GM20000 (cell line): ENCODE measurements at places on chromosomes 5 and 9.
A peak's percentile ranks its signal among the peaks of the same experiment; 100 is the strongest.

DNA sequence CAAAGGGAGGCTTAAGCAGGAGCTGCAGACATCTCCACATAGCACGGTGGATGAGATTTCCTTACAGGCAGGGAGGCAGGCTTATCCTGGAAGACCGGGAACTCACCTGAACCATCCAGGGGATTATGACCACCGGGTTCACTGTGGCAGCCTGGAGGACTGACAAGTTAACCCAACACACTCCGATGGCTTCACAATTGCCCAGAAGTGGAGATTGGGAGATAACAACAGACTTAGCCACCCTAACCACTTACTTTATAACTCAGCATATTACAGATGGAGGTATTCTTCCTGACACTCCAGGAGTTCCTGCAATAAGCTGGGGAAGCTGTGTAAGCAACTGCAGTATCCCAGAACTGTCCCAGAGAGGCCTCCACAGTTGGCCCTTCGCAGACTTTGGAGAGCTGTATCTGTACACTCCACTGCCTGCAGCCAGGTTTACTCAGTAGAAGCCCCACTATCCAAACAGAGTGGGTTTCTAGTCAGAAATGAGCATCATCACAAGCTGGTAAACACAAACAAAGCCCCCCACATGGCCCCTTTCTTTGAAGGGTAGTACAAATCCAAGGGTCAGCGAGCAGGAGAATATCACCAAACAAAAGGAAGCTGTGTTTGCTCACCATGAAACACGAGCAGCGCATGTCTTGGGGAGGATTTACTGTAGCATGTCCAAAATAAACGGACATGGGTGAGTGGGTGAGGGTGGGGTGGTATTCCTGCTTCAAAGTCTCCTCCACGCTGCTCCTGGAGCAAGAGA, 462.2 kb downstream of the RASEF start:
- DNase-seq: no peak

DNA sequence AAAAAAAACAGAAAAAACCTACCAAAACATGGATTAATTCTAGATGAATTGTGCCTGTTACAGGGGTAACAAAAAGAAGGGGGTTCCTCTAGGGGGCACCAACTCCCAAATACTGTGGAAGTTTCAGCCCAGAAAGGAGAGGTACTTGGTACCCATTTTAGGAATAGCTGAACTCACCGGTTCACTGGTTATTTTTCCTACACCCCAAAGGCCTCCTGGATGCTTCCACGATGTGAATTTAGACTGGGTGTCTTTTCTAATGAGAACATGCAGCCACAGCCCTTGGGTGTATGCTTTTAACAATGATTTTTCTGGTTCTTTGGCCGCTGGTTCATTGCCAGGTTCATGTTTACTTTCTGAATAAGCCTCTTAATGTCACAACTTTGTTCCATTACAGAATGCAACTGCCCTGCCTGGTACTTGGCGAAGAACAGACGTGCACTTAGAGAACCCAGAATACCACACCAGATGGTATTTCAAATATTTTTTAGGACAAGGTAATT, 46.7 kb downstream of the GARNL3 start:
- DNase-seq: peak; percentile 11

DNA sequence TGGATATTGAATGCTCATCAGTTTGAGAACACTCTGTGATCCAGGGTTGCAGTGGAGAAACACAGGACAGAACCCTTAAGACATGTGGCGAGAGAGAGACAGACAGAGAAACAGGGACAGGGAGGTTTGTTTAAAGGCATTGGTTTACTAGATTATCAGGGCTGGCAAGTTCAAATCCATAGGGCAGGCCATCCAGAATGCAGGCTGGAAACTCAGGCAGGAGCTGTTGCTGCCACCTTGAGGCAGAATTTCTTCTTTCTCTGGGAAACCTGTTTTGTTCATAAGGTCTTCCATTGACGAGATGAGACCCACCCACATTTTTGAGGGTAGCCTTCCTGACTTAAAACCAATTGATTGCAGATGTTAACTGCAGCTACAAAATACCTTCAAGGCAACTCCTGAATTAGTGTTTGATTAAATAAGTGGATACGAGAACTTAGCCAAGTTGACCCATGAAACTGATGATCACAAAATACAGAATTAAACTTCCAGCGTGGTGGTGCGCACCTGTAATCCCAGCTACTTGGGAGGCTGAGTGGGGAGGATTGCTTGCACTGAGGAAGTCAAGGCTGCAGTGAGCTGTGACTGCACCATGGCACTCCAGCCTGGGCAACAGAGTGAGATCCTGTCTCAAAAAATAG, 55.9 kb downstream of the NSUN2 start:
- DNase-seq: peak; percentile 65

DNA sequence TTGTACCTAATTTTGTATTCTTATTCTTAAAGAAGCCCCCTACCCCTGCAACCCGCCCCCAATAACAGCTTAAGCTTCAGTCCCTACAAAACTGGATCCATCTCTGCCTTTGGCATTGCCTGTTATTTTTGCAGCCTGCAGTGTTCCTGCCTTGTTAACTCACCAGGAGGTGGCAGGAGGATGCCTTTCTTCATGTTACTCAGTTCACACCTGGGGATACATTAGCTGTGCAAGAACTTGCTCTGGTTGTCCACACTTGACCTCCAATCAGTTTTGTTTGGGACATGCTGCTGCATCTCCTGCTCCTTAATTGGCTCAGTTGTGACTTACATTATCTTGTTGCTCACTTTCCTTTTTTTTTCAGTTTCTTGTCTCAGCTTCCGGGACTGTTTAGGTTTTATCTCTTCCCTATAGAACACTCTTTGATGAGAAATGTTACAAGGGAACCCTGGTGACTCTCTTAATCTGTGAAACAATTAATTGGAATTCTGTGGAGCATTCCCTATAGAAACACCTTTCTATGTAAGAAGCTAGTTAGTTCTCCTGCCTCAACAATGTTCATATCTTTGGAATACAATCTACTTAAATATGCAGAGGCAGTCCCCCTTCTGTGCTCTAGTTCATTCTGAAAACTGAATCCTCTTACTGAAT, 467.7 kb upstream of the ACO1 start:
- DNase-seq: no peak

- DNase-seq: no peak
Observed at GRCh38 chr5:7705736-7706135, 145.2 kb downstream of the CFAP90 start.

DNA sequence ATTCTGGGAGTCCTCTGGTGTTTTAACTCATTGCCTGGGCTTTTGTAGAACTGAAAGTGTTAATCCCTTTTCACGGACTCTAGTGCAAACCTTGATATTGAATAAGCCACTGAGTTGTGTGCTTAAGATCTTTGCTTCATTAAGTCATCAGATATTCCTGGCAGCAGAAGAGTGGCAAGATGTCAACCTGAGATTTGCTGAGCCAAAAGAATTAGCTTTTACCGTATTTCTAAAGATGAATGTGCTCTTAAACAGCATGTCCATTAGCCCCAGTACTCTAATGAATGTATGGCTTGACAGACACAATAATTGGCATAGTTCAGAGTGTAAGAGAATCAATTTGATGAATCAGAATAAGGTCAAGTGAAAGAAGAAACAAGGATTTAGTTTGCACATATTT, 87.2 kb upstream of the CDH6 start:
- no peak for DNase-seq

DNA sequence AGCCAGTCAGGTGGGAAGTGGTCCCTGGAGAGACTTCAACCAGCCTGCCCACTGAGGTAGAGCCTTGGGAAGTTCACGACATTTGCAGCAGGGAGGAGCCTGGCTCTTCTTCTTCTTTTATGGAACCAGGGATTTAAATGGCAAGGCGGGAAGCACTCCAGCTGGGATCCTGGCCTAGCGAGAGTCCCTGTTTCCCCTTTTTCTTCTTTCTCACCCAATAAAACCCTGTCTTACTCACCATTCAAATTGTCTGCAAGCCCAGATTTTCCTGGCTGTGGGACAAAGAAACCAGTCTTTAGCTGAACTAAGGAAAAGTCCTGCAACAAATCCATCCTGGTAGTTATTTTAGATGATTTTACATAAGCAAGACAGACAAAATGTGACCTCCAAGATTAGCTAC, 503.7 kb downstream of the CDH10 start:
- no peak for DNase-seq
